ENCODE measurements at places on chromosomes 7 and 10.
A peak's percentile ranks its signal among the peaks of the same experiment; 100 is the strongest.

GRCh38 chr7:113289140-113289740 lies 170.9 kb upstream of the SMIM30 start:
- DNase-seq, result no peak

GRCh38 chr10:111824128-111824527 lies 359.4 kb downstream of the GPAM start:
- no peak for DNase-seq

DNA sequence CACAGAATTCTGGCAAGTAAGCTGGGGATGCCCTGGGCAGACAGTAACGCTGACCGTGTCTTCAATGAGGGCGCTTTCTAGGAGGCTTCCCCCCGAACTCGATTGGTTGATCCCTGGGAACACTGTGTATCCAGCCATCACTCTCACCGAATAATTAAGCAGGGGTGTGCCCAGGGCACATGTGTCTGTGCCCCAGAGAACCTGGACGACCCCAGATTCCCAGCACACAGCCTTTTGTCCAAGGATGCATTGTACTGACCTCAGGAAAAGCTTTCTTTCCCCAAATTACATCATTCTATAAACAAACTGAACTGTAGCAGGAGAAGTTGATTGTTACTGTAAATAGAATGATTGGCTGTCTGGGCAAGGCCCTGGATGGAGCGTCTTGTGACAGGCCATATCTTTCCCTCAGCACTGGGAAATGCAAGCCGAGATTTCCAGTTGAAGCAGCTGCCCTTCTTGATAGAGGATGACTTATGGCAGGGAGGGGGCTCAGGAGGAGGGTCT lies 6.6 kb upstream of the DEPP1 start:
- DNase-seq, result no peak

DNA sequence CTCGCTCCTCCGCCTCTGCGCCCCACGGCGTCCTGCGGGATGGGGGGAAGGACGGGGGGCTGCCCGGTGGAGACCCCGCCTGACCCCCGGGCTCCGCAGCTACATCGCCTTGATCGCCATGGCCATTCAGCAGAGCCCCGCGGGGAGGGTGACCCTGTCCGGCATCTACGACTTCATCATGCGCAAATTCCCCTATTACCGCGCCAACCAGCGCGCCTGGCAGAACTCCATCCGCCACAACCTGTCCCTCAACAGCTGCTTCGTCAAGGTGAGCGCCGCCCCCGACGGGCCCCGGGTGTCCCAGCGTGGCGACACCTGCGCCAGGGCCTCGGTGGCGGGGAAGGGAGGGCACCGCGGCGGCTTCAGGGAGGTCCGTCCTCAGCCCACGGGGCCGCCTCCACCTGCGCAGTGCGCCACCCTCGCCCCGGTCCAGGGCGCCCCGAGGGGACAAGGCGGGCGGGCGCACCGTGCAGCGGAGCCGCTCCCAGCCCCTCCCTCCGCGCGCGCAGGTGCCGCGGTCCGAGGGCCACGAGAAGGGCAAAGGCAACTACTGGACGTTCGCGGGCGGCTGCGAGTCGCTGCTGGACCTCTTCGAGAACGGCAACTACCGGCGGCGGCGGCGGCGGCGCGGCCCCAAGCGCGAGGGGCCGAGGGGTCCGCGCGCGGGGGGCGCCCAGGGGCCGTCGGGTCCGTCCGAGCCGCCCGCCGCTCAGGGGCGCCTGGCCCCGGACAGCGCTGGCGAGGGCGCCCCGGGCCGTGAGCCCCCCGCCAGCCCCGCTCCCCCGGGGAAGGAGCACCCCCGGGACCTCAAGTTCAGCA lies 793 bp downstream of the FOXL3 start:
- DNase-seq, result no peak

- no peak for DNase-seq
Measured at GRCh38 chr7:8184221-8184620, 77.7 kb downstream of the ICA1 start.

- DNase-seq, result no peak
Measured at GRCh38 chr10:114684822-114685209, 26.7 kb upstream of the ABLIM1 start.

GRCh38 chr7:112110175-112110574 lies 96.0 kb downstream of the DOCK4 start:
- DNase-seq, result no peak

GRCh38 chr10:43390759-43391158 lies 18.2 kb downstream of the HNRNPF start:
- peak; percentile 35 for DNase-seq

DNA sequence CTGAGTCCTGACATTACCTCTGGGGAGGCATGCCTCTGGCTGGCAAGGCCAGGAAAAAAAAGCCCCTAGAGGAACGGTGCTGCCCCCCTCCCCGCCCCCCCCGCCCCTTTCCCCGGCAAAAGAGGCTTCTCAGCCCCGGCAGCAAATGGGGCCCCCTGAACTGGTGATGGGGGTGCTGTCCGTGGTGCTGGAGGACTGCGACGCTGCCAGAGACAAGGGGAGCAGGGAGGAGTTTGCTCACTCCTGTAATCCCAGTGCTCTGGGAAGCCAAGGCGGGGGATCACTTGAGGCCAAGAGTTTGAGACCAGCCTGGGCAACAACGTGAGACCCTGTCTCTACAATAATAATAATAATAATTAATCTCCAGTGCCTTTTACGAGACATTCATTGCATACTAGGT lies 23.7 kb downstream of the SRRM3 start:
- no peak for DNase-seq

- no peak for DNase-seq
Measured at GRCh38 chr7:155234158-155234492, 63.6 kb upstream of the INSIG1 start.

- DNase-seq, result no peak
Measured at GRCh38 chr7:5574770-5575269, 151.2 kb upstream of the TNRC18 start.

GRCh38 chr7:19128856-19129255 lies 11.4 kb upstream of the TWIST1 start:
- DNase-seq, result no peak

- no peak for DNase-seq
Measured at GRCh38 chr7:120272261-120272660, 714 bp upstream of the KCND2 start.

DNA sequence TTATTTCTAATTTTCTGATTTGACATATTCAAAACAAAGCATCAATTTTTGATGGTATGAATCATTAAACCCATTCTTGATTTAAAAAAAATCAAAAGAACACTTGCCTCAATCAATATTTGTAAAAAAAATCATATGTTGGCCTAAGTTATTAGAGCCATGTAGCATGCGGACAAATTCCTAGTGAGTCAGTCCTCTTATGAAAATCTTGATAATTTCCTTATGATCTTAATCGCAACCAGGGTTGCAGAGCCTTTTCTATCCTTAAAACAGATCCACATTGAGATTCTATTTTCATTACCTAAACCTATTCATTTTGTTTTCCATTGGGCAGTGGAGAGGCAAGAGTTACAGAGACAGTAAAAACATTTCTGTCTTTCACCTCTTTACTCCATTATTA lies 203.2 kb downstream of the ARL4A start:
- DNase-seq, result no peak

- no peak for DNase-seq
Measured at GRCh38 chr10:43084812-43085211, 7.9 kb downstream of the RET start.

DNA sequence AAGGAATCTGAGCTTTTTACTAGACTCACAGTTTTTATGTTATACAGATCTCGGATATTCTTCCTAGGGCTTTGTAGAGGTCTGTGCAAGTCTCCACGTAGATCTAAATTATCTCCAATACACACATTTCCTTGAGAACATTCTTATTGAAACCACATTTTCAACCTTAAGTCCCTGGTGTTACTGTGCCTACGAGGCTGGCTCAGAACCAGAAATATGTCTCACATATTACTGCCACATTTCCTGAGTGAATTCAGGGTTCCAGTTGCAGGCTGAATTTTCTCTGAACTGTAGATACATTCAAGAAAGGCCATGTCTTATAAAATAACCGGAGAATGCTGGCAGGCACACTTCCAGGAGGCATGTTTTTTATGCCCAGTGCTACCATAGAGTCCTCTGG lies 46.5 kb downstream of the INHBA start:
- DNase-seq, result no peak

DNA sequence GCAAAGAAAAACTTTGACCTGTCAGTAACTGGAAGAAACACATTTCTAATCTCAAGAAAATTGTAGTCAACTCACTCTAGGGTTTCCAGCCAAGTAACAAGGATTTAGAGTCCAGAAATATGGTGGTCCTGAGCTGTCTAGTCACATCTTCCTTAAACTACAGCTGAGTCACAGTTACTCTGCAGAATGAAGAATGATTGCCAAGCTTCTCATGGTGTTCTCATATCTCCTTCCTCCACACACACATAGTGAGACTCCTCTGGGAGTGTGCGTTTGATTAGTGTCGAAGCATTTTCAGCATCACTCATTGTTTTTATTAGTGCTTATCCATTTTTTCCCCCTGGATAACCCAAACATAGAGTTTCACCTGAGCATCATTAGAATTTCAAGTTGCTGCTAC lies 93.1 kb upstream of the CXCL12 start:
- no peak for DNase-seq

GRCh38 chr7:125391921-125392320 lies 462.3 kb upstream of the POT1 start:
- no peak for DNase-seq

GRCh38 chr7:103809229-103809994 lies 180.0 kb downstream of the RELN start:
- DNase-seq, result no peak

GRCh38 chr7:43942250-43942649 lies 16.0 kb downstream of the UBE2D4 start:
- no peak for DNase-seq

DNA sequence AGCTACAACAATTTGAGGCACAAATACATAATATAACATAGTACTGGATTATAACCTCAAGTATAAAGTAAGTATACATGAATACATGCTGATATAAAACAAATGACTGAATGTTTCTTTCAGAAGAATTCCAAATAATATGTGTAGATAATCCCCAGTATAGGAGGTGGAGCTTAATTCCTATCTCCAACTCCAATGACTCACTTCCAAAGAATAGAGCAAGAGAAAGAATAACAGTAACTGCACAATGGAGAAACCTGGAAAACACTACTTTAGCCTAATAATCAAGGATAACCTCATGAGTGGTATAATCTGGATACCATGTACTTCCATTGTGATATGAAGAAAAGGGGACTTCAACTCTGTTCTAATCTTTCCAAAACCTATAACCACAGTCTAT lies 13.7 kb upstream of the SEMA3C start:
- DNase-seq, result no peak

DNA sequence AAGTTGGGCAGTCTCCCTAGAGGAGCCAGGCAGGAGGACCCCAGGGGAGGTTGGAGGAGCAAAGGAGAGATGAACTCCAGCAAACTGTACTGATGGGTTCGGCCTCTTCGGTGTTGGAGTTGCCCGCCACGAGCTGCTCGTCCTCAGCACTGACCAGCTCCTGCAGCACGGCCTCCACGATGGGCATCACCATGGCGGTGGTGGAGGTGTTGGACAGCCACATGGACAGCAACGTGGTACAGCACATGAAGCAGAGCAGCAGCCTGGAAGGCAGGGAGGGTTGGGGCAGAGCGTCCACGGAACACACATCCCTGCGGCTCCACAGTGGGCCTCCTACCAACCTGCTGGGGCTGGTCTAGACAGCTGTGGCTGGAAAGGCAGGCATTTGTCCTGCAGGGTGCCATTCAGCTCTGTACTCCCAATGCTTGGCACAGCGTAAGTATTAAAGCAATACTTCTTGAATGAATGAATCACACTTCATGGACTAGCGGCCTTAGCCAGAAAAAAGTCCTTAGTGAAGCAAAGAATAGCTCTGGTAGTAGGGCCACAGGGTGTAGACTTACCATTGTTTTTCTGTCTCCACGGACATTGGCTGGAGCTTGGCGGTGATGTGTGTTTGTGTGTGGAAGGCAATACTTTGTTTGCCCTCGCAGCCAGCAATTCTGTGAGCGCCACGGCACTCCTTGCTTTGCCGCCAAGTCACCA lies 21.8 kb downstream of the SLC13A4 start:
- no peak for DNase-seq

DNA sequence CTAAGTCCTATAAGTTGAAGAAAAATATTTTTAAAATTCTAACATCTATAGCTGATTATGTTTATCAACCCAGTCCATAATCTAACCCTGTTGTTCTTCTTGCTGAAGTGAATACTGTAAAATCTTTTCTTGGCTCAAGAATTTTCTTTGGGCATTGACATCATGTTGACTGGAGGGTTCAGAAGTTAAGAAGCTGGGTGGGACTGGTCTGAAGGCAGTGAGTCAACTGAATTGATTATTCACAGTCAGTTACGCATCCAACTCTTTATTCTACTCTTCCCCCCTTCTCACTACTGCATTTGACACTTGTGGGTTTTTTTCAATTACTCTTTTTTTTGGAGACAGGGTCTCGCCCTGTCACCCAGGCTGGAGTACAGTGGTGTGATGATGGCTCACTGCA lies 31.0 kb downstream of the DENND2A start:
- DNase-seq, result no peak

GRCh38 chr10:132516771-132517725 lies 20.5 kb upstream of the INPP5A start:
- DNase-seq, result no peak

- DNase-seq, result no peak
Measured at GRCh38 chr7:81277691-81278090, 358.8 kb upstream of the SEMA3C start.

DNA sequence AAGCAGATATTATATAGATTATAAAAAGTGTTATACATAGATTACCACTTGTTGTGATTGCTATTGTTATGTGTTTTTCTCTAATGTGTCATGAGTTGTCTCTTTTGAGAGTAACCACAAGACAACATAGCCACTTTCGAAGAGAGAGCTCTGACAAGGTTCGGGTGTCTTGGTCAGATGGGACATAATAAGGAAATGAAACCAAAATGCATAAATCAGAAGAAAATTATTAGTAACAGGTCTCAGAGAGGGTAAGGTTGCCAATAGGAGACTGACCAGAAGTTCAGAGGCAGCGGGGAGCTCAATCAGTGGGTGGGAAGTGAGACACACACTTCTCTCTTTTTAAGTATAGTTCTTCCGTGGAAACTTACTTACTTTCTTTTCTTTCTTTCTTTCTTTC lies 639.2 kb upstream of the POT1 start:
- no peak for DNase-seq

GRCh38 chr7:86499986-86500385 lies 143.7 kb upstream of the GRM3 start:
- DNase-seq, result no peak

DNA sequence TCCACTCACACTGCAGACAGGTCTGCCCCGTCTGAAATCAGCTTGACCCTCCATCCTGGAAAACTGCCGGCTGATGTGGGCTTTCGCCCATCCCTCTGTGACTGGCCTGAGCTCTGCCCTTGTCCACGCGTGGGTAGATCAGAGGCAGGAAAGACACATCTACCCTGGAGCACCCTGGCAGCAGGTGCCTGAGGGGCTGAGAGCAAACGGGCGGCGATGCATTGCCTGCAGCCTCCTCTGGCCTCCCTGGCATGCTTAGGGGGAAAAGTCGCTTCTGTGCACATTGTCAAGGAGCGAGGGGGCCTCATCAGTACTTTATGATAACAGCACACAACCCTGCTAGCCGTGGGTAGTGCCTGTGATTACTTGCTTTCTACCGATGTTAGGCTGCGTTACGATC lies 109.4 kb downstream of the ADARB2 start:
- DNase-seq, result no peak
